ENCODE measurements at places on chromosomes 3 and 15. TPM values are rescaled to one million over a fixed set of nuclear protein-coding genes. Genes with fewer than 3 reads are reported as not detected.

DNA sequence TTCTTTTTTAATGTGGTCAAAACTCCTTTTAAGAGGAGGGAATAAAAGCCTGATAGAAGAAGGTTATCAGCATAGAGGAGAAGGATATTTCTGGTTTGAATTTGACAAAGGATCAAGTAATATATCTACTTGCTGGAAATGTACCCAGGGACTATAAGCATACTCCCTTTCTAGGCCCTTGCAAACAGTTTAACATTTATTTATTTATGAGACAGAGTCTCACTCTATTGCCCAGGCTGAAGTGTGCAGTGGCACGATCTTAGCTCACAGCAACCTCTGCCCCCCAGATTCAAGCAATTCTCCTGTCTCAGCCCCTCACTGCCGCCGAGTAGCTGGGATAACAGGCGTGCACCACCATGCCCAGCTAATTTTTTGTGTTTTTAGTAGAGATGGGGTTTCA is 71.6 kb downstream of the SLMAP start:
- DNase-seq: no peak

- no peak for DNase-seq
Observed at GRCh38 chr3:16382845-16383244, 117.8 kb downstream of the OXNAD1 start.

DNA sequence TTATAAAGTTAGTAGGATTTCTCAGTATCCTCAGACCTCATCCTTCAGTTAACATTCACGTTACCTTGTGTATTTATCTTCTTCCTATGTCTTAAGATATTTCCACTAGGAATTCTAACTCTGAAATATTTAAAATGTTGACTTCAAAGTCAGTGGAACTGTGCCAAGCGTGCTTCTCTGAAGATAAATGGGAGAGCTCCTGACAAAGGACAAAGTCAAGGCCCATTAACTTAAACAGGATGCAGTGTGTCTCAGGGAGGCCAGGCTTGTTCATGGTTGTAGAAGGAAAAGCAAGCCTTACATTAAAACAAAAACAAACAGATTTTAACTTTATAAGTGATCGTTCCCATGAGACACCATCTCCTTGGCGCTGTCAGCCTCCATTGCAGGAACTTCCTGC is 41.5 kb downstream of the ABHD17C start:
- no peak for DNase-seq

DNA sequence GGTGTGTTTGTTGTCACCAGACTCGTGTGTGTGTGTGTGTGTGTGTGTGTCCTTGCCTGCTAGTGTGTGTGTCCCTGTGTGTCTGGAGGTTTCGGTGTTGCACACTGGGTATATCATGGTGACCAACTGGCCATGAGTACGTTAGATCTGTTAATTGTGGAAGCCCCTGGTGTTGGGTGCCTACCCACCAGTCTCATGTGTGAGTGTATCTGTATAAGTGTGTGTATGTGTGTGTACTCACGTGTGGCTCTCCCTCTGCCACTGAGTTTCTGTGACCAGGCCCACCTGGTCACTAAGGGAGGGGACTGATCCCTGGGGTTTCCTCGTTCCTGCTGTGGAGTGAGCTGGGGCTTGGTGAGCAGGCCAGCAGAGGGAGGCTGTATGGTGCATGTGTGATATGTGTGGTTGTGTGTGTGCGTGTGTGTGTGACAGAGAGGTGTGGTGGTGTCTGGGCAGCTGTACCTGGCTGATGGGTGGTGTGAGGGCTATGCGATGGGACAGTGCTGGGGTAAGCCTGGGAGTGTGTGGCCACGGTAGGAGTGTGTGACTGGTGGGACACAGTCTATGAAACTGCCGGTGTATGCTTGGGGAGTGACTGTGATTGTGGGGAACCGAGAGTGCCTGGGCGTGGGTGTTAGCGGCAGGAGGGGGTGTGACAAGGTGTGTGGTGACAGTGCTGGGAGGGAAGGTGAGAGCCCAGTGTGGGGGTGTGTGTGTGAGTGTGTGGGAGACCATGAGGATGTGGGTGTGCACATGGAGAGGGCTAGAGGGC is 1.8 kb downstream of the PRKCD start:
- DNase-seq: peak; percentile 75

- no peak for DNase-seq
Observed at GRCh38 chr3:13556917-13557316, 8.0 kb downstream of the FBLN2 start.

DNA sequence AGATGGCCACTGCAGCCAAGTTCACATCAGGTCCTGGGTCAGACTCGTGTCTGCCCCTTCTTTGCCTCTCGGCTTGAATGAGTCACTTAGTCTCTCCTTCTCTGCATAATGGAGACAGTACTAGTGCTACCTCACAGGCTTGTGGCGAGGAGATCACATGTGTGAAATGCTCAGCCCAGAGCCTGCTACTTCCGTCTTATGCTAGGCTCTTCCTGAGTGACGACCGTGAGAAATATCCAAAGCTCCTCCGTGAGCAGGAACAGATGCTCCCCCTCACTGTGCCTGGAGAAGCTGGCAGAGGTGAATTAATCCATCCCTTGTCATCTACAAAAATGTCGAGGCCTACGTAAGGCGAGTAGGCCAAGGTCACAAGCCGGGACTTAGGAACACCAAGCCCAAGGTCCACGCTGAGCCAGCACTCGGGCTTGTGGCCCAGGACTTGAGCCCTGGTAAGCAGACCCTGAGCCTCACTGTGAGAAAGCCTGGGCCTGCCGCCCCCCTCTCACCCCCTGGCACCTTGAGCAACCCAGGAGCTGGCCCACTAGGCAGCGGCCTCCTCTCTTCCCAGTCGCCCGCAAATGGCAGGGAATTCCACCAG is 17.9 kb downstream of the PAK6 start:
- DNase-seq: no peak

GRCh38 chr3:99570061-99570460 is 68.3 kb upstream of the COL8A1 start:
- DNase-seq: no peak

- DNase-seq: no peak
Observed at GRCh38 chr3:45693941-45694521, 4.8 kb downstream of the SACM1L start.

DNA sequence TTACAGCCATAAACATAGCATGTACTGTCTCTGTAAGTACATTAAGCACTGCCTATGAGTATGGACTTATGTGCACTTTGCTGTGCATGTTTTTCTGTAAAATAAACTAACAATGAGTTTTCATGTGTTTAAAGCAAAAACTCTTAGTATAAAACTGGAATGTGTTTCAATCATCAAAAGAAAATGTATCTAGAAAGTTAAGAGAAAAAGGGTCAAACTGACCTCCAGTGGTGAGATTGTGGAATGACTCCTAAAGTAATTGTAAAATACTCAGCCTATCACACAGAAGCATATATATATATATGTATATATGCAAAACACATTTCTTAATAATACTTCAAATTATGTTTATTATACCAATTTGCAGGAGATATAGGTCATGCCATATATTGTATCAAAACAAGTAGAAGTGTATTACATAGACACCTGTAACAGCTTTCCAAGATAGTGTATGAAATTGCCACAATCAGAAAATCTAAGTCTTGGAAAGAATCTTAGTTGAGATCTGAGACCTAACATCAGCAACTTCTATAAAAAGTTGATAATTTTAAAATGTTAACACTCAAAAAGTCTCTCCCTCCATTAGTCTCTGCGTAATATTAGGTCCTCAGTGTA is 199.6 kb downstream of the FMN1 start:
- no peak for DNase-seq

- DNase-seq: peak; percentile 65
Observed at GRCh38 chr3:64444490-64445108, 219.3 kb upstream of the PRICKLE2 start.

- no peak for DNase-seq
Observed at GRCh38 chr3:41065340-41065739, 134.0 kb upstream of the CTNNB1 start.

DNA sequence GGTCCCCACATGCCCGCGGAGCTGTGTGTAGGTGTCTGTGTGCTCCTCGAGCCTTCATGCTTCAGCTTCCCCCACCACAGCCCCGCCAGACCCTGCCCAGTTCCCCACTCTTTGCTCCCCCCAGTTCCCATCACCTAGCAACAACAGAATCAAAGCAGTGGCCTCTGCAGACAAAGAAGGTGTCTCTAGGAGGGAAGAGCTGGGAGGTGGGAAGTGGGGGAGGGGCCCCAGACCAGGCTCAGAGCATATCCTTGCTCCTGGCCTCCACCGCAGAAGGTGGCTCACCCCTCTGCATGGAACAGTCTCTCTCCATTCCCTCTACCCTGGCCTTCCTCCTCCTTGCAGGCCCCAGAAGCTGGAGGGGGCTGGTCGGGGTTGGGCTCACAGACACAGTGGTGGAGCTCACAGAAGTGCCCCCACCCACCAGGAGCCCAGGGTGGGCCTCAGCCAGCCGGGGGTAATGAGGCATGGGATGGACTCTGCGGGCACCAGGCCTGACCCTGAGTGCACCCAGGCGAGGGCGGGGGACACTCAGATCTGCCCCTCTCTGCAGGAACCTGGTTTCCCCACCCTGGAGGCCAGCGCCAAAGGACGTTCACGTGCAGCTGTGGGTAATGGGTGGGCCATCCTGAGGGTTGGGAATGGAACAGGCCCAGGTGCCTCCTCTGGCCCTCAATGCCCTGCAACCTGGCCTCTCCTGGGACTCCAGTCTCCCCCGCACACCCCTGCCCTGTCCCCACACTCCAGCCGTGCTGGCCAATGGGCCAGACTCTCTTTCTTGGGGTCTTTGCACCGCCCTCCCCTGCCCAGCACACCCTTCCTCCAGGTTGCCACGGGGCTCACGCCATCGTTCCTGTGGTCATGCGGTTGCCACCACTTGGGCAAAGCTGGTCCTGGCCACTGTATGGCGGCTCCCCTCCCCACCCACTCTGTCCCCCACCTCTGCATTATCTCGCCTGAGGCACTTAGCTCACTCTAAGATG is 53.4 kb downstream of the TPRA1 start:
- DNase-seq: no peak

GRCh38 chr3:37531066-37531720 is 330.5 kb upstream of the CTDSPL start:
- no peak for DNase-seq

WNT7A gene
- total RNA-seq: 6.6 TPM

EBLN2 gene
- total RNA-seq: 4.0 TPM

POTEB3 gene
- not detected for total RNA-seq

WWTR1 gene
- 87.7 TPM for total RNA-seq

FBXW12 gene
- total RNA-seq: not detected

SLC9C1 gene
- not detected for total RNA-seq

Data from upper lobe of right lung (tissue), 1 donor.